Neural crest cell (in vitro differentiated cells): ENCODE measurements at places on chromosomes 1 and 21. TPM values are rescaled to one million over a fixed set of nuclear protein-coding genes. Genes with fewer than 3 reads are reported as not detected.

- DNase-seq, result no peak
These were observed 55.2 kb downstream of the SDC3 start for GRCh38 chr1:30853350-30853749.

- no peak for DNase-seq
These were observed 69.1 kb downstream of the TGFB2 start for GRCh38 chr1:218414060-218414728.

DNA sequence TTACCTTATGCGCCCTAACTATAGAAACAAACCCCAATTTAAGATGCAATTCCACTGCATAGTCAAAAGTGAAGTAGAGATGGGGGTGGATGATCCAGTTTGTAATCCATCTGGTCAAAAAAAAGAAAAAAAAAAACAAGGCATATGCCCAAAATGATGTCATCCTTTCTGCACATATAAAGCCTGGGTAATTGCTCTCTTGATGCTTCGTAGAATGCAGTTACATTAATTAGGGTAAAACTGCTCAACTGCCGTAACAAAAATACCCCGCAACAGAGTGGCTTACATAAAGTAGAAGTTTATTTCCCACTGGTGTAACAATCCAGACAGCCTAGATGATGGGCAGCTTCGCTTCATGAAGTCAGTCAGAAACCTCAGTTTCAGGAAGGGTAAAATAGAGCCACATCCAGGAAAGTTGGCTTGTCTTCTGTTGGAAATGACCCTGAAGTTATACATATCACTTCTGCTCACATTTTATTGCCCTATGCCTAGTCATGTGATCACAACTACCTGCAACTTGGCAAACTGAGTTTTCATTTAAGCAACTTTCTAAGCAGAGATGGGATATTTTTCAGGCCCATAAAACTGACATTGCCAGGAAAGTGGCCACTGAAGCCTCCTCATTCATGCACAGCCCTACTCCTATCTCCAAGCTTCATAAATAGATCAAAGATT lies 221.7 kb downstream of the C1orf94 start:
- DNase-seq, result no peak

DNA sequence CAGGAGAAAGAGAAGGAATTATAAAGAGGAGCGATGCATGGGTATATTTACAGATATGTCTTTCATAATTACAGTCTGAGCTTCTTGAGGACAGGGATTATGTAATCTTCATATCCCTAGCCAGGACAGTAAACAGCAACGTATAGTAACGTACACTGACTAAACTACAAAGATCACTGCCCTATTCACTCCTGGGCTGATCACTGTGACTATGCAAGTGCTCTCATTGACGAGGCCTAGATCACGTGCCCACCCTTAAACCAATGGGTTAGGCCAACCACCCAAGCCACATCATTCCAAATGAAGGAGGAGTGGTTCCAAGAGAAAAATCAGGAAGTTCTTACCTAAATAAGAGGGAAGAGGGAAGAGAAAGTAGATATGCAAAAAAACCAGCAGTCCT lies 18.5 kb downstream of the PIK3R3 start:
- DNase-seq, result no peak

DNA sequence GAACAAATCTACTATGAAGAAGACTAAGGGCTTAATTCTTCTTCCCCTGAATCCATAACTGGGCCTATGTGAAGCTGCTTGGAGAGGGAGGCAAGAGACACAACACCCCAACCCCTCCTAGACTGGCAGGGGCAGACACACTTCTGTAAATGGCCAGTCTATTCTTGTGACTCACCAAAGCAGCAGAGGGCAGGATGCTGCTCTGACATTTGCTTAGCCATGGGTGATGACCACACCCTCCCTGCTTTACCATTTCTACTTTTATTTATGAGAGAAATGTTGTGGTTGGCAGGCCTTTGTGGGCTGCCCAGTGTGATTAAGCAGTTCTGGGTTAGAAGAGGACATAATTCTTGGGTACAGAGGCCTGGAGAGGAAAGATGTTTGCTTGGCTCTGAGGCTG lies 189.8 kb upstream of the DPYD start:
- no peak for DNase-seq

- no peak for DNase-seq
These were observed 73.9 kb downstream of the SLC66A1 start for GRCh38 chr1:19385869-19386591.

DNA sequence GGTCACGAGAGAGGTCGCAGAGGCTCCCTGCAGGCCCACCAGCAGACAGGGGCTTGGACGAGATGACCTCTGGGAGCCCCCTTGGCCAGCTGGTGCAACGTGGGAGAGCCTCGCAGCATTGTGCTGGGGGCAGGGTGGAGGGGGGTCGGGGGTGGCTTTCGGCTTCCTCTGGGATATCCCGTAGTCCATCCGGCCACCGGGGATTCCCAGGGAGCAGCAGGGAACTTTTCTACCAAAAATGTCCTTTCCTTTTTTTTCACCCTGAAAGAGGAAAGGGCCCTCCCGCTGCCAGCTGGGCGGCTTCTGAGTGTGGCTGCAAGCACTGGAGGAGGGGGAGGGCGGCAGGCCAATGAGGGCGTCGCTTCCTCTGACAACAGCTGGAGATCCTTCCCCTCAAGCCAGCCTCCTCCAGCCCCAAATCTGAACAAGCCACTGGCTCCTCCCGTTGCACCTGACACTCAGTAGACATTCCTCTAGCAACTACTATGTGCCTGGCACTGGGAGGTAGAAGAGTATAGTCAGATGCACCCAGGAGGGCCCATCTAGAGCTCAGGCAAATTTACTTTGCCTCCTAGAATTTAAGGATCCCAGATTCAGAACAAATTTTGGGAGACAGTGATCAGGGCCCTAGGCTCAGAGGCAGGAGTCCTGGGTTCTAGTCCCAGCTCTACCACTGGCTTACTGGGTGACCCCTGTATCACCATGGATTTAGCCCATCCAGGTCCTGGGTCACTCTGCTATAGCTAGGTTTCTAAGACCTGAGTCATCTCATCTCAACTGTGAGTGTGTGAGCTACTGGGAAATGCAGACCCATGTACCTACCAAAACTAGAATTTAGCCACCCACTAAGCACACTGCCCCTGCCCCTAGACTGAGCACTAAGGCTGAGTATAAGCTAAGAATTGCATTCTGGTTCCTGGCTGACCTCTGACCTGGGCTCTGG lies 2.7 kb downstream of the MOB3C start:
- DNase-seq, result peak; percentile 44

- no peak for DNase-seq
These were observed 96.0 kb upstream of the DUSP10 start for GRCh38 chr1:221837896-221838295.

- no peak for DNase-seq
These were observed 512.5 kb upstream of the LRRC7 start for GRCh38 chr1:69055194-69055593.

GRCh38 chr21:33514229-33514628 lies 22.7 kb upstream of the DNAJC28 start:
- no peak for DNase-seq

GRCh38 chr1:97350241-97350640 lies 570.6 kb downstream of the DPYD start:
- no peak for DNase-seq

DNA sequence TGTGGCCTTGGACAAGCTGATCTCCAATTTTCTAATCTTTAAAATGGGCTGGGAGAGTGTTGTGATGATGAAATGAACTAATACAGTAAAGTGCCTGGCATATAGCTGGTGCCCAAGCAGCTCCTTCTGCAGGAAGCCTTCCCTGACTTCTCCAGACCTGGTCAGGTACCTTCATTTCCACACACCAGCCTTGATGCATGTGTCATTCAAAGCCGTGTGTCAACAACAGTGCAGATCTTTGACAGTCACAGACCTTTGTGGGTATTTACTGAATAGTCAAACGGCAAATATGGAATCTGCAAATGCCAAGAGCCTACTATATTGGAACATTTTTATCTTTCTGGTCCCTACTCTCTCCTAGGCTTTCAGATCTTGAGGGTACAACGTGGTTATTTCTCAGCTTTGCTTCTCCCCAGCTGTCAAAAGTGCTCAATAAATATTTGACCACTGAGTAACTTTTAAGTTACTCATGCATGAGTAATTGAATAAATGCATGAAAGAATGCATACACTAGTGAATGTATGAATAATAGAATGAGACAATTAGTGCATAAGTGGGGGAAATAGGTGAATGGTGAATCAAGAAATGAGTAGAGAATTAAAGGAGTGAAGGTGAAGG lies 75.4 kb downstream of the MDM4 start:
- no peak for DNase-seq

DNA sequence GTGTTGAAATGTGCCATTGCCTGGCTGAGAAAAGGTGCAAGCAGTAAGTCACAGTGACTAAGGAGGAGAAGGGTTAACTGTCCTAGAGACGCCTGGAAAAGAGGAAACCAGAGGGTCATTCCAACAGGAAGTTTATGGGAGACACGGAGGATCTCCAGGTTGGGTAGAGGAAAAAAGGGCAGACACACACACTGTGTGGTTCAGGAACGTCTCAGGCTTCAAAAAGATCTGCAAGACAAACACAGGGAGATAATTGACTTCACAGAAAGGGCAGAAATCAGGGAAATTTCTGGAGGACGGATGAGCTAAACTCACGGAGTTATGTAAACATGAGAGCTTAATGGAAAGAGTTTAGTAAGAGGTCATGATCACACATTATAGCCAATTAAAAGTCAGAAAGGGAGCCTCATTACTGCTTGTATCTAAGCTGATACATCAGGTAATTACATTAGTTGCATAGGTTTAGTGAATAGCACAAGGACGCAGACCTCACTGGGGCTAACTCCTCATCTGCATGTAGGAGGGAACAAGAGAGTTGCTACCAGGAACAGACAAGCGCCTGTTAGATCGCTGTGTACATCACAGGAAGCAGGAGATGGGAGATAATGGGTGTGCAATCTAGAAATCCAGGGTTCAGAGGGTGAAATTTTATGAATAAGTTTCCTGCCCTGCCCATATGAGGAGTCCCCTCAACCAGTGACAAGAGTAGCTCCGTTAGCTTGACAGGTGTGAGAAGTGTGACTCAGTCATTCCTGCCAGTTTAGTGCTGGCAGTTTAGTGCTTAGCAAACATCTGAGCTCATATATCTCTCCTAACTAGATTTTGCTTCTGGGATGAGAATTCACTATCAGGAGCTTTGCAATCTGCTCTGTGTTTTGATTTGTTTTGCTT lies 96.6 kb upstream of the TNR start:
- DNase-seq, result no peak

GRCh38 chr1:183065168-183065706 lies 42.0 kb downstream of the LAMC1 start:
- no peak for DNase-seq

The WDR47 gene
- total RNA-seq, result 18.0 and 19.0 TPM in 2 replicates

GRCh38 chr1:95287825-95288224 lies 53.8 kb downstream of the RWDD3 start:
- DNase-seq, result no peak

The FCER1G gene
- 0.93 and 1.6 TPM in 2 replicates for total RNA-seq

DNA sequence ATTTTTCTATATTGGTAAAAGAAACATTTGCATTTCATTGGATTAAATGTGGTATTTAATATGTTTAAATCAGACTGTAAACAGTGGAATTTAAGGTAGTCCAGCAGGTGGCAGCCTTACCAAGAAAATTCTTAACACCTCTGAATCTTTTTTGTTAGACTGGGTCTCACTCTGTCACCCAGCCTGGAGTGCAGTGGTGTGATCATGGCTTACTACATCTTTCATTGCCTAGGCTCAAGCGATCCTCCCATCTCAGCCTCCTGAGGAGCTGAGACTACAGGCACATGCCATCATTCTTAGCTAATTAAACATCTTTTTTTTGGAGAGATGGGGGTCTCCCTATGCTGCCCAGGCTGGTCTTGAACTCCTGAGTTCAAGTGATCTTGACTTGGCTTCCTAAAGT lies 98.8 kb downstream of the RABGAP1L start:
- DNase-seq, result peak; percentile 57

- DNase-seq, result no peak
These were observed 19.5 kb downstream of the PAFAH2 start for GRCh38 chr1:25978403-25978802.

- DNase-seq, result no peak
These were observed 268.8 kb downstream of the KCTD3 start for GRCh38 chr1:215835951-215836350.

GRCh38 chr1:213908521-213908920 lies 79.3 kb upstream of the PROX1 start:
- DNase-seq, result no peak

- DNase-seq, result no peak
These were observed 140.0 kb downstream of the ETS2 start for GRCh38 chr21:38945545-38946245.

DNA sequence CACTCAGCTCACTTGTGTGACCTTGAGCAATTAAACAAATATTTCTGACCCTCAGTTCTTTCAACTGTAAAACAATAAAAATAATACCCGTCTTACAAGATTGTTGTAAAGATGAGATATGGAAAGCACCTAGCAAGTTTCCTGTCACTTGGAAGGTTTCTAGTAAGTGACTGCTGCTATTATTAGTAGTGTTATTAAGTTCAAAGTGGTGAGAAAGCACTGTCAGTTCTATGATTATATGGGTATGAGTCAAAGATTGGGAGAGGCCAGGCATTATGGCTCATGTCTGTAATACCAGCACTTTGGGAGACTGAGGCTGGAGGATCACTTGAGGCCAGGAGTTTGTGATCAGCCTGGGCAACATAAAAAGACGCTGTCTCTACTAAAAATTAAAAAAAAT lies 145.4 kb downstream of the C1orf21 start:
- DNase-seq, result no peak

The AMY1B gene
- not detected in 2 replicates for total RNA-seq

- no peak for DNase-seq
These were observed 242.2 kb upstream of the ADGRL2 start for GRCh38 chr1:81558291-81559076.

DNA sequence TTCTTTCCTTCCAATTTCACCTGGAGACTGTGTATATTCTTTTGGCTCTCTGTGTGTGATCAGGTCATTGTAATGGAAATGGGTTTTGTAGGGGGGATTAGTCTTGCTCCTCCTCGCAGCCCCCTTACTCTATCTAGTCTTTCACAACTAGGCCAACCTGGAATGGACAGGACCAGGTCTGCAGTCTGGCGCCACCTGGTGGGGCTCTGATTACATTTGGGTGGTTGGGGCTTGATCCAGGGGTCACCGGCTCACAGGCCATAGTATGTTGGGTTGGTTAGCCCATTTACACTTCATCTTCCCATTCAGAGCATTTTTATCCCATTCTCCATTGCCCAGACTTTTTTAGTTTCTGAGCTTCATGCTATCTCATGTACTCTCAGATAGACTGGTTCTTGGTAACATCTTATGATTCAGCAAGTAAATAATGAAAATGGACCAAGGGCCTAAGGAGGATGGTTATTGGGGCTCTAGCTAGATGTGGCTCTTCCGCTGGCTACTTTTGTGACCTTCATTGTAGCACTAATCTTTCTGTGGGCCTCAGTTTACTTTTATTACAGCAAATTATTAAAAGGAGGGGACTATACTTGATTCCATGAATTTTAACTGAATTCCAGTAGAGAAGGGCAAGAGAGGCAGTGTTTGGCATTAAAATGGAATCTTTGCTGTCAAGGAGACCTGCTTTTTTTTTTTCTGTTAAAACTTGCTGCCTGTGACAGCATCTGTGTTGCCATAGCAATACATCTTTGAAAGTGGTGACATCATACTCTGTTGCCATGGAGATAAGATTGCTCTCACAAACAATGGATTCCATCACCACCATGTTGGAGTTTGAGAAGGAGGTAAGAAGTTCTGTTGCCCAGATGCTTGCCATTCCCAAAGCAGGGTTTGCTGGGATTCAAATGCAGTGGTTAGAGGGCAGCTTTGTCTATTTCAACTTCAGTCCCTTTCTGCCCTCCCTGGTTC lies 150.1 kb downstream of the PLXNA2 start:
- peak; percentile 72 for DNase-seq

The LRRC53 gene
- not detected in 2 replicates for total RNA-seq

The SORT1 gene
- 60.8 and 61.6 TPM in 2 replicates for total RNA-seq

The CAMK2N1 gene
- total RNA-seq, result 31.4 and 34.7 TPM in 2 replicates
